ENCODE measurements at places on chromosomes 7 and 10. TPM values are rescaled to one million over a fixed set of nuclear protein-coding genes. Genes with fewer than 3 reads are reported as not detected.

DNA sequence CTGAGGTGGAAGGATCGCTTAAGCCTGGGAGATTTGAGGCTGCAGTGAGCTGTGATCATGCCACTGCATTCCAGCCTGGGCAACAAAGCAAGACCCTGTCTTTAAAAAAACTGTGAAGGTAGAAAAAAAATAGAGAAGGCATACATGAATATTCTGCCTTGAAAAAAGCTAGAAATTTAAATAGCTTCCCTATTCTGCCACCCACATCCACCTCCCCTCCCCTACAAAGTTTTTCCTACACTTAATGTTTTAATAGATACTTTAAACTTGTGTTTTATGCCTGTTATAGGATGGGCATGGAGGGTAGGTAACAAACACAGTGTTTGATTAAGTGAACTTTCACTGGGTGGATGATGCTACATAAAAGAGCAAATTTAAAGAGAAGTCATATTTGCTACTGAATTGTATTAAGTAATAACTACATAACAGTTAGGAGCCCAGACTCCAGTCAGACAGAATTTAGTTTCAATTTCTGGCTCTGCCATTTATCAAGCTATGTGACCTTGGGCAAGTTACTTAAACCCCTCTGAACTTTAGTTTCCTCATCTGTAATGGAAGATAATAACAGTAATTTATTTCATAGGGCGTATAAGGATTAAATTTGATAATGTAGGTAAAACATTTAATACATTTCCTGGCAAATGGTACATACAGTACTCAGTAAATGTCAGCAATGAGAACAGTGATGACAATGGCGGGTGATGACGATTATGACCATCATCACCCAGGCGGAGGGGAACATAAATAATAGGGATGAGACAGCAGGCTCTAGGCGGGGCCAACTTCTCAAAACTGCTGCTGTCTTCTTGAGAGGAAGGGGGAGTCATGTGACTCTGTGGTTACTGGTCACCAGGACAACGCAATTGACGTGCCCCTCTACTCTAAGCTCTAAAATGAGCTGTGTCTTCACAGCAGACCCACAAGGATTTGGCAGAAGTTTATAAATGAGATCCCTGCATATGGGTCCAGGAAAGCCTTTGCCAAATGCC is 15.8 kb downstream of the DNMBP start:
- H3K4me1 ChIP-seq, result peaks cover 18% of the 10 kb centered on the region
- peak overlapping the region; percentile 82 for H3K27ac ChIP-seq
- H3K27me3 ChIP-seq, result no peaks in the 10 kb centered on the region
- peak; percentile 77 for DNase-seq
- peaks cover 24% of the 10 kb centered on the region for H3K36me3 ChIP-seq
- H3K4me3 ChIP-seq, result peak overlapping the region; percentile 57

DNA sequence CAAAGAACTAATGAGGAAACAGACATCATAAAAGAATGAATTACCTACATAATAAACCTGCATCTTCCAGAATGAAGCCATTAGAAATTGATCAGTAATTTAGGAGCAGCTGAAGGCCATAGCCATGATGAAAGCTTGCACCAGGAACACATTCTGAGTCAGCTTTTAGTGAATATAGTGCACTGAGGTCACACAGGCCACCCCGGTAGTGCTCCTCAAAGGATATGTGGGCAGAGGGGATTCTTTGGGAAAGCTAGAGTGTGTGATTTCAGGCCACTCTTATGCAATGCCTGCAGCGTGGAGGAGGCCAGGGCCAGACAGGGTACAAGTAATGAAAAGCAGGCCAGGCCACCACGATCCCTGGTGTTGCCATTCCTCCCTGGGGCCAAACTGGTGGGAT is 451.9 kb downstream of the GRID1 start:
- no peaks in the 10 kb centered on the region for H3K4me1 ChIP-seq
- DNase-seq, result no peak
- H3K27me3 ChIP-seq, result no peaks in the 10 kb centered on the region
- no peak overlapping the region for H3K27ac ChIP-seq
- no peaks in the 10 kb centered on the region for H3K36me3 ChIP-seq
- no peak overlapping the region for H3K4me3 ChIP-seq

GRCh38 chr10:73075829-73076228 is 20.8 kb downstream of the P4HA1 start:
- H3K36me3 ChIP-seq, result peaks cover 28% of the 10 kb centered on the region
- H3K4me1 ChIP-seq, result peaks cover 10% of the 10 kb centered on the region
- H3K27me3 ChIP-seq, result no peaks in the 10 kb centered on the region
- no peak overlapping the region for H3K27ac ChIP-seq
- no peak overlapping the region for H3K4me3 ChIP-seq
- no peak for DNase-seq

DNA sequence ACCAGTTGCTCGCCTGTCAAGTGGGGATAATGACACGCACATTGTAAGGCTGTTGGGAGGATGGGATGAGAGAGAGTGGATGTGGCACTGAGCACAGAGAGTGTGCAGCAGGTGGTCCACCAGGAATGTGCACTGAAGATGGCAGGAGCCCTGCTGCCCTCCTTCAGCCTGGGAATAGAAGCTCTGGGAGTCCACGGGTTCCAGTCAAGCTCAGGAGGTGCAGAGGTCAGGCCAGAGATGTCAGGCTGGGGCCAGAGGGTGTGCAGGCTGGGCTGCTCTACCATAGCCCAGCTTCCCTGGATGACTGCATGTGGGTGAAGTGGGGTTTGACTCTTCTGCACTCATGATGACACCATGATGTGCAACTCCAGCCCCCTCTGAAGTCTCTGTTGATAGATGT is 58.7 kb downstream of the C10orf120 start:
- no peak overlapping the region for H3K4me3 ChIP-seq
- DNase-seq, result no peak
- H3K27me3 ChIP-seq, result no peaks in the 10 kb centered on the region
- no peaks in the 10 kb centered on the region for H3K36me3 ChIP-seq

Gene TYW1B
- 0.93 TPM for total RNA-seq

- H3K36me3 ChIP-seq, result peaks cover 5% of the 10 kb centered on the region
- no peak overlapping the region for H3K27ac ChIP-seq
- H3K4me1 ChIP-seq, result peaks cover 6% of the 10 kb centered on the region
These were observed 21.4 kb upstream of the VOPP1 start for GRCh38 chr7:55593515-55594318.

Gene NPFFR1
- total RNA-seq, result not detected

DNA sequence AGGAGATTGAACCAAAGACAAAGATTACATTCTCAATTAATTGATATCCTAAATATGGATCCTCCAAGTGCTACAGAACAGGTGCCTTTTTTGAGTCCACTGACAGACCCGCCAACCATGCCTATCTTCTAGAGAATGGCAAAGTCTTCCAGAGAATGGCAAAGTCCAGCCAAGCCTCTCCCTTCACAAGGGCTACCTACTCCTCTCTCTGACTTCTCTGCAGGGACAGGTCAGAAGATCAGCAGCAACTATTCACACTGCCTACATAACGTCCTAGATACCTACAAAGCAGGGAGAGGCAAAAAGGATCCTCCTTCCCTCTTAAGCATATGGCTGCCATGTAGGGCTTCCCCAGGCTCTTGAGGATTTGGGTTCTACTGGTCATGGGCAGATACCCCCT is 12.4 kb downstream of the UBE2H start:
- no peak for DNase-seq
- H3K4me1 ChIP-seq, result no peaks in the 10 kb centered on the region
- H3K27ac ChIP-seq, result no peak overlapping the region
- no peaks in the 10 kb centered on the region for H3K27me3 ChIP-seq
- no peak overlapping the region for H3K4me3 ChIP-seq
- H3K36me3 ChIP-seq, result peaks cover 79% of the 10 kb centered on the region

DNA sequence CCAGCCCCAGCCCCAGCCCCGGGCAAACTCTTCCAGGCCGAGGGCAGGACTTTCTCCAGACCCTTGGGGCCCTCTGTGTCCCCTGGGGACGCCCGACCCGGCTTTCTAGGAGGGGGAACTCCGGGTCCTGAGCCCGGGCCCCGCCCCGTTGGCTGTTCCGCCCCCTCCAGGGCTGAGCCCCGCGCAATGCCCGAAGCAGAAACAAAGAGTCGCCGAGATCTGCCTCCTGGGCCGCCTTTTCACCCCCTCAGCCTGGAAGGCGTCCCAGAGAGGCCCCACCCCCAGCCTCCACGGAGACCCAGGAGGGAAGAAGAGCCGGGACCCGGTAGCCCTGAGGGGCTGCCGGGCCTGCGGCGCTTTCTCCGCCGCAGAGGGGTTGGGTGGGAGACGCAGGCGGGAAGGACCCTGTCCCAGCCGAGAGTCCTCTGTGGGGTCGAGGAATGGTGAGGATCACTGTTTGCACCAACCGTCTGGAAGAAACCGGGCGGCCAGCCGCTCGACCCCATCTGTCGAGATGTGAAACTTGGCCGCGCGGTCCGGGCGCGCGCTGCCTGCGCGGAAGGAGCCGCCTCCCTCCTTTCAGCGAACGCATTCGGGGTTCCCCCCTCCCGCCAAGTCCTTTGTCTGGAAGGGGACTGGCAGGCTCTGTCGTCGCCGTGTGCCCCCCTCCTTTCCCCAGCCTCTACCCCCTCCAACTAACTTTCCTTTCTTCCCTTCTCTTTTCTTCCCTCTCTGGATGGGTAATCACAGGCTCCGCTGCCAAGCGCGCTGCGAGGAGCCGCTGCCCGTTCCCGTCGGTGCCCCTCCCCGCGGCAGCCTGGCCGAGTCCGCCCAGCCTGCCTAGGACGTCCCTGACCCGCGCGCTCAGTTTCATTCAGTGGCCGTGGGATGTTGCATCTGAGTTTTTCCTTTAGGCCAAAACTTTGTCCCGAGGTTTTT is 10.2 kb downstream of the EN2 start:
- no peak overlapping the region for H3K4me3 ChIP-seq
- no peak for DNase-seq
- peaks cover 52% of the 10 kb centered on the region for H3K27me3 ChIP-seq
- H3K36me3 ChIP-seq, result no peaks in the 10 kb centered on the region

Gene HPS1
- 40.5 TPM for total RNA-seq

DNA sequence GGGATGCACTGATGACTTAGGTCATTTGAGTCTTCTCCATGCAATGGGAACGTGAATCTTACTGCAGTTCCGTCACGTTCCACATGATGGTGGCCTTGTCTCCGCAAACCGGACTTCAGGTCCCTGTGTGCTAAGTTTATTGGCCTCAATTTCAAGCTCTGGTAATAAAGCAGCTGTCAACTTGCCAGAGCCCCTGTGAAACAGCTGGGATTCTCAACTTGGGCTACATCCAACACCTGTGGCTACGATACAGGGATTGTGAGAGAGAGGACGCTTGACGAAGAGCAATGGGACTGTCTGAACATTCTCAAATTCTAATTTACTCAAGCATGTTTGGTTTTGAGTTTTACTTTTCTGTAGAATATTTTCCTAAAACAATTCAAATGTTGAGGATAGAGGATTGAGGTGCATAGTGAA is 174.2 kb downstream of the PTN start:
- H3K27me3 ChIP-seq, result peaks cover 11% of the 10 kb centered on the region
- no peaks in the 10 kb centered on the region for H3K4me1 ChIP-seq
- H3K4me3 ChIP-seq, result no peak overlapping the region
- DNase-seq, result peak; percentile 57
- no peaks in the 10 kb centered on the region for H3K36me3 ChIP-seq
- H3K27ac ChIP-seq, result no peak overlapping the region

- no peak for DNase-seq
- H3K27ac ChIP-seq, result no peak overlapping the region
- H3K4me3 ChIP-seq, result no peak overlapping the region
- H3K4me1 ChIP-seq, result no peaks in the 10 kb centered on the region
These were observed 61.0 kb downstream of the CFAP46 start for GRCh38 chr10:132881186-132881920.

DNA sequence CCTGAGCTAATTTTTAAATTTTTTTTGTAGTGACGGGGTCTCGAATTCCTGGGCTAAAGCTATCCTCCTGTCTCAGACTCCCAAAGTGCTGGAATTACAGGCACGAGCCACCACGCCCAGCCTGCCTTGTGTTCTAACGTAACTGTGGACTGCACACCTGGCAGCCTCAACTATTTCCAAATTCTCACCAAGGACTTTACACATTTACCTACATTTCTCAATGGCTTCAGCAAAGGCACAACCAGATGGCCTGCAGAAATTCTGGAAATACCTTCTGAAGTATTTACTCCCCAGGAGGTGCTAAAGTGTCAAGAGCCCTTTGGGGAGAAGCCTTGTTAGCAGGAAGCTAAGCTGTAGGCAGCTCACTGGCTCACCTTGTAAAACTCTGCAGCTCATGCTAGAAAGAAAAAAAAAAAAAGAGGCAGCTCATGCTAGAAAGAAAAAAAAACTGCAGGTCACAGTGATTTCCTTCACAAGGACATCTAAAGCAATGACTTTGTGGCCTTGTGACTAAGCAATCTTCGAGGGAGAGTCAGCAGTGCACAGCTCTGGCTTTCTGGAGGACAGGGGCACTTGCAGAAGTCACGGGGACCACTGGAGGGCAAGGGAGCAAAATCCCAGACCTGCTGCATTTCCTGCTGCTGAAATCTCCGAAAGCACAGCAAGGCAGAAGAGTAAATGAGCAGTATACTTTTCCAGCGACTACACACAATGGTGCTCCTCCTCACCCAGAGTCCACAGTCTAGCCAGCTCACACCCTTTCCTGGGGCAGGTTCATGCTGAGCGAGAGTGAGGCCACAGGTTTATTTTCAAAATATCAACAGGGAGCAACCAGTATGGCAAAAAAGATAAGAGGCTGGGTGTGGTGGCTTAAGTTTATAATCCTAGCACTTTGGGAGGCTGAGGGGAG is 40.4 kb downstream of the BAIAP2L1 start:
- H3K4me1 ChIP-seq, result peaks cover 16% of the 10 kb centered on the region
- H3K36me3 ChIP-seq, result peaks cover 22% of the 10 kb centered on the region
- H3K27ac ChIP-seq, result no peak overlapping the region
- H3K4me3 ChIP-seq, result no peak overlapping the region

Gene CCSER2
- total RNA-seq, result 70.0 TPM

Gene SFRP5
- total RNA-seq, result not detected

- no peak overlapping the region for H3K4me3 ChIP-seq
- H3K36me3 ChIP-seq, result no peaks in the 10 kb centered on the region
- H3K27ac ChIP-seq, result no peak overlapping the region
- DNase-seq, result no peak
- no peaks in the 10 kb centered on the region for H3K27me3 ChIP-seq
- peaks cover 10% of the 10 kb centered on the region for H3K4me1 ChIP-seq
These were observed 72.5 kb upstream of the AGR3 start for GRCh38 chr7:16954321-16954720.

Gene PON1
- not detected for total RNA-seq

GRCh38 chr10:117680601-117681000 is 138.1 kb downstream of the EMX2 start:
- DNase-seq, result no peak
- no peaks in the 10 kb centered on the region for H3K27me3 ChIP-seq
- peaks cover 7% of the 10 kb centered on the region for H3K36me3 ChIP-seq
- H3K4me3 ChIP-seq, result no peak overlapping the region

GRCh38 chr7:29247224-29247962 is 52.8 kb downstream of the CHN2 start:
- H3K4me3 ChIP-seq, result no peak overlapping the region
- no peak for DNase-seq
- no peaks in the 10 kb centered on the region for H3K27me3 ChIP-seq
- H3K36me3 ChIP-seq, result peaks cover 5% of the 10 kb centered on the region
- H3K4me1 ChIP-seq, result no peaks in the 10 kb centered on the region

- no peaks in the 10 kb centered on the region for H3K36me3 ChIP-seq
- no peaks in the 10 kb centered on the region for H3K4me1 ChIP-seq
- H3K27me3 ChIP-seq, result no peaks in the 10 kb centered on the region
- H3K4me3 ChIP-seq, result no peak overlapping the region
These were observed 7.7 kb upstream of the GSTO1 start for GRCh38 chr10:104246976-104247375.

Gene ACBD7
- 0.63 TPM for total RNA-seq
